Activated naive CD4-positive, alpha-beta T cell (primary cell): ENCODE measurements at places on chromosomes 1 and 21.
A peak's percentile ranks its signal among the peaks of the same experiment; 100 is the strongest.

DNA sequence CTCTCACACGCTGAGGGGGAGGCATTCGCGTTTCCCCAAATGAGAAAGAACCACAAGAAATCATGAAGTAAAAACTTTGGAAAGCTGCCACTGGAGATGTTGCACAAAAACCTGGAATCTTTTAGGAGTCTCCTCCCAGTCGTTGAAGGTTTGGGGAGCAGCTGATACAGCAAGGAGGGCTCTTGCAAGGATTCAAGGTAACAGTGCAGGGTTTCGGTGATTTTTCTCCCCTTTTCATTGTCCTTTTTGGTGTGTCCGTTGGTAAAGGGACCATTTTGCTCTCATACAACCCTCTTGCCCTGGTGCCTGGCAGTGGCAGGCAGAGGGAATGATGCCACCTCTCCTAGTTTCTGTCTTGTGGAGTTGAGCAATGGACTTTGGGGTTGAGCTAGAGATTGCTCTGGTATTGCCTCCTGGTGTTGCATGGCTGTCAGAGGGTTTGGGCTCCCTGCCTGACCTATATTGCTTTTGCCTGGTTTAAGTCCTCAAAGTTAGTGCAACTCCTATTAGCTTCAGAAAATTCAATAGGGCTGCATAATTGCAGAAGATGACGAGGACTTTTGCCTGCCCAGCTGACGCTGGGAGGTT lies 872 bp downstream of the BRINP2 start:
- no peak for DNase-seq

DNA sequence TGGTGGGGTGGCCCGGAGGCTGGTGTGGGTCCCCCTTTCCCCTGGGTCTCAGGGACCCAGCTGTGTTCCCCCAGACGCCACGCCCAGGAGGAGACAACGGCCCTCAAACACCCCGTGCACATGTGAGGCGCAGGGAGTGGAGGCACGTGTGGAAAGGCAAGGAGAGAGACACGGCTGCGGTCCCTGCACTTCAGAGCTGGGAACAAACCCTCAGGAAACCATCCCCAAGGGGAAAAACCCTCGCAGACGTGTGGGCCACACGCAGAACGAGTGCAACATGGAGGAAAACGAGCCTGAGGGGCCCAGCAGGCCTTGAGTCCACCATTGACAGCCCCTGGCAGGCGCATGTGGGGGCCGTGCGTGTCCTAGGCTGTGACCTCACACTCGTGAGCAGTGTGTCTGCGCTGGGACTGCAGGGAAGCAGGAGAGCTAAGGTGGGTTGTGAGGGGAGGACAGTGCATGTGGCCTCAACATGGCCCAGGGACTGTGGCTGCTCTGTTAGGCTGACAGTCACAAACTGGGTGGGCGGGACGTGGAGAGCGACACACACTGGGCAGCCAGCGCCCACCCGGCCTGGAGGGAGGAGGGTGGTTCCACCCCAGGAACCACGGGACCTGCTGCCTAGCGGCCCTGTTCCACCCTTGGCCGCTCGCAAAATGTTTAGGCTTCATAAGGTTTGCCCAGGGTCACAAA lies 20.0 kb downstream of the ITGB2 start:
- DNase-seq, result no peak

GRCh38 chr1:205032508-205032907 lies 10.5 kb upstream of the CNTN2 start:
- DNase-seq, result no peak

- DNase-seq, result no peak
These were observed 379.6 kb downstream of the TTLL7 start for GRCh38 chr1:83619170-83619896.

GRCh38 chr1:217674028-217674729 lies 43.0 kb downstream of the SPATA17 start:
- DNase-seq, result no peak

DNA sequence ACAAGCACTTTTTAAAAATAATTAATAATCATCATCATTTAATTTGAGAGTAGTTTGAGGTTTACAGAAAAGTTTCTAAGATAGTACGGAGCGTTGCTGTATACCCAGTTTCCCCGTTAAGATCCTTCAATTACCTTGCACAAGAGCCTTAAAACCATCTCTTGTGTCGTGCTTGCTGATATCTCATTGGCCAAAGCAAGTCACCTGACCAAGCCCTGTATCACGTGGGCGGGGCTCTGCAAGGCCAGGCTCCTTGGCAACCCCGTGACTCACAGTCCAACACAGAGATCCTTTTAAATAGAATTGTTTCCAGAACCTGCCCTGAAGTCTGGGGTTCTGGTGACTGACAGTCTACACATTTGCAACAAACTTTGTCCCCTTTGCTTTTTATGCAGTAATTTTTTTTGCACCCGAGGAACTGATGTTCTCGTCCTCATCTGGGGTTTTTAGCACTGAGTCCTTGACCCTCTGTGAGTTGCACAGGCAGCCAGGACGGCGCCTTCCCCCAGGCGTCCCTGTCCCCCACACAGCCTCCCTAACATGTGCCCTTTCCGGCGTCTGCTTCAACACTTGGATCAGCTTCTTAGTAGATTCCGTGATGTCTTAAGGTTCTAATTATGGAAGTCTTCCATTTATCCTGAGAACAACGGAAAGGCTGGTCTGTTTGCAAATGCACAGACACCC lies 183.3 kb upstream of the TMEM51 start:
- DNase-seq, result no peak

DNA sequence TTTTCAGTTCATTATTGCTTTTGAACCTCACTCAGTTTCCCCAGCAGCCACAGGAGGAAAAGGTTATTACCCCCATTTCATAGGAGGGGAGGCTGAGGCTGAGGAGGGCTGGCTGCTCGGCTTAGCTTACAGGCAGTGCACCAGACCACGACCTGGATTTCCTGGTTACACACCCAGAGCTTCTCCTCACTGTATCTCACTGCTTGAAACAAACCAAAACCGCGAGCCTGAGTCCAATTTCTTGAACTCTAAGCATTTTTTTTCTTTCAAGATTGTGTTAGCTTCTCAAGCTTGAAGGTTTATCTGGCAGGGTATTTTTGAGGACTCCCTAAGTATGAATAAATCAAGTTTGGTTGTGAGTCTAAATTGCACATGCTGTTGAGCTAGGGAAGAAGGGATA lies 188.9 kb upstream of the EDN2 start:
- DNase-seq, result peak; percentile 27

- no peak for DNase-seq
These were observed 29.1 kb upstream of the C1orf146 start for GRCh38 chr1:92188436-92189255.

GRCh38 chr1:1779320-1779675 lies 1.0 kb upstream of the NADK start:
- DNase-seq, result no peak

GRCh38 chr1:5845376-5845775 lies 146.8 kb downstream of the NPHP4 start:
- no peak for DNase-seq

- no peak for DNase-seq
These were observed 537.2 kb upstream of the TMPRSS15 start for GRCh38 chr21:18940791-18941190.

GRCh38 chr1:41868241-41868998 lies 50.3 kb downstream of the HIVEP3 start:
- DNase-seq, result no peak

DNA sequence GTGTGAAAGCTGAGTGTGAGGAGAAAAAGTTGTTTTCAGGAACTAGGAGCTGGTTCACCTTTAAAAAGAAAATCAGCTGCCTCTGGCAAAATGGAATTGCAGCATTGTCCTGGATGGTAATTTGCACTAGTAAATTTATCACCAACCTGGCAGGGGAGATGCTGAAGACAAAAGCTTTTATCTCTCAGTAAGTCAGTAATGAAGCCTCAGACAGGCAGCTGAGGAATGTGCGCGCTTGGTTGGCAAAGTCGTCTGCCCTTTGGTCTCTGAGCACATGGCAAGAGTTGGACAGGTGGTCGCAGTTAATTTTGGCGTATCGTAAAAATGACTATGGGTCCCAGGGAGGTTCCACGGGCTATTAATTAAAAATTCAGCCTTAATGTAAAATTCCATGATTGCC lies 131.9 kb downstream of the BACH1 start:
- no peak for DNase-seq
